ENCODE measurements at places on chromosomes 6 and 20.

DNA sequence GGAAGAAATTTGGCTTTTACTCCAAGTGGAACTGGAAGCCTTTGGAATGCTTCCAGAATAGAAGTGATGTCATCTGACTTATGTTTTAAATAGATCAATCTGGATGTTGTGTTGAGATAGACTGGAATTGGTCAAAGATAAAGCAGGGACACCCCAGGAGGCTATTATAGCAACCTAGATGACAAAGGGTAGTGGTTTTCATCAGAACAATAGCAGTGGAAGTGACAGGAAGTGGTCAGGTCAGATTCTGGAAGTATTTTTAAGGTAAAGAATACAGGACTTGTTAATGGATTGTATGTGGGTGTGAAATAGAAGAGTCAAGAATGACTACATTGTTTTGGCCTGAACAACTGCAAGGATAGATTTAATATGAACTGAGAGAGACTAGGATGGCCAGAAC, 191.4 kb downstream of the ADGRB3 start:
- DNase-seq = no peak

GRCh38 chr20:58651559-58651945, 469 bp downstream of the STX16 start:
- no peak for DNase-seq

DNA sequence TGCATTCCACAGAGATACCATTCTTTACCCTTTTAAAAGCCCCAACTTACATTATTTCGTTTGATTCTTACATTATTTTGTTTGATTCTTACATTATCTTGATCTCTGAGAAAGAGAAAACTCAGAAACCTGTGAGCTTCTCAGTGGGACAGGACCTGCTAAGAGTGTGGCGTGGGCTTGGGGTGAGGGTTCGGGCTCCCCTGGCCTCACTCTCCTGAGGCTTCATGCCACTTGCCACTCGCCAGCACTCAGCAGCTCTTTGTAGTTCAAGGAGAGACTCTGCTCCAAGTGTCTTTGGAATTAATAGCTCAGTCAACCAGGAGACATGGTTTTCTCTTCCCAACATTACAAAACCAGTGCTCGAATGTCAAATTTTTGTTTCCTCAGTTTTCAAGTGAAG, 132.4 kb upstream of the RGS17 start:
- DNase-seq = no peak

DNA sequence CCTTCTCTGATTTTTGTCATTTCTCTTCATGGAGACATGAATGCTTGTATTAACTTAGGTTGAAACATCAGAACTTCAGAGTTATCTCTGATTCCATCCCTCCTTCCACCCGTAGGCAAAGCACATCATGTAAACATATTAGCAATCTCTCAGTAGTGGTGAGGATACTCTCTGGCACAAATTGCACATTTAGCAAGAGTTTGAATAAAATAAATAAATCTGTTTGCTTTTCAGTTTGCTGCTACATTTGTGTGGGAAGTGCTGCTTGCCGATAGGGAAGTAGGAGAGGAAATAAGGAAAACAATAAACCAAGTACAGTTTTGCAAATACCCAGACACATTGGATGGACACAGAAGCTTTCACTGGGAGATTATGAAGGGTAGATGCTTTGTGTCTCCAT, 359.0 kb downstream of the BCKDHB start:
- no peak for DNase-seq

DNA sequence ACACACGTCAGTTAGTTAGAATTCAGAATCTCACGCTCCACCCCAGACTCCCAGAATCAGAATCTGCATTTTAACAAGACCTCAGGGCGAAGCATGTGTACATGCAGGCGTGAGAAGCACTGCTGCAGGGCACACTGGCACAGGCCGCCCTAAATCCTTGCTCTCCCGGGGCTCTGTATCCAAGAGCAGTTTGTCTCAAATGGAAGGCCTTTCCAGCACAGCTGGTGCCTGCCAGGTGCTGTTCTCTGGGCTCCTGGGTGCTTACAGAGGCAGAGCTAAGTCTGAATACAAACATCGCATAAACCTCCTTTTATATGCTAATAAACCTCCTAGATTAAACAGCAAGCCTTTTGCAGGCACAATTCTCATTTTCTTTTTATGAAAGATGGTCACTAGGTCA, 119.1 kb upstream of the CD93 start:
- DNase-seq = no peak

DNA sequence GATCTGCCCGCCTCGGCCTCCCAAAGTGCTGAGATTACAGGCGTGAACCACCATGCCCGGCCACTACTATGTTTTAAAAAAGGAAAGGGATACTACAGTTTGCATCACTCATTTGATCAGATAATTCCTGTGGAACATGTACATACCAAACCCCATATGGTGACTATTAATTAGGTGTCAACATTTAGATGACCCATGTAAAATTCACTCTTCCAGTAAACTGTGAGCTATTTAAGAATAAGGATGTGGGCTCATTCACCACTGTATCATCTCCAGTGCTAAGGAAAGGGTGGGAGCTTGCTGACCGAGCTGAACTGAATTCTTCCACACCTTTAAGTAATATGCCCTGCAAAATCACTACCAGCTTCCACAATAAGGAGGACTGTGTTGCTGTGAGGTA, 127.5 kb downstream of the BTBD9 start:
- no peak for DNase-seq

- DNase-seq = no peak
Measured at GRCh38 chr6:70622461-70622860, 45.2 kb upstream of the SMAP1 start.

- DNase-seq = no peak
Measured at GRCh38 chr20:24473435-24474223, 4.2 kb downstream of the SYNDIG1 start.

DNA sequence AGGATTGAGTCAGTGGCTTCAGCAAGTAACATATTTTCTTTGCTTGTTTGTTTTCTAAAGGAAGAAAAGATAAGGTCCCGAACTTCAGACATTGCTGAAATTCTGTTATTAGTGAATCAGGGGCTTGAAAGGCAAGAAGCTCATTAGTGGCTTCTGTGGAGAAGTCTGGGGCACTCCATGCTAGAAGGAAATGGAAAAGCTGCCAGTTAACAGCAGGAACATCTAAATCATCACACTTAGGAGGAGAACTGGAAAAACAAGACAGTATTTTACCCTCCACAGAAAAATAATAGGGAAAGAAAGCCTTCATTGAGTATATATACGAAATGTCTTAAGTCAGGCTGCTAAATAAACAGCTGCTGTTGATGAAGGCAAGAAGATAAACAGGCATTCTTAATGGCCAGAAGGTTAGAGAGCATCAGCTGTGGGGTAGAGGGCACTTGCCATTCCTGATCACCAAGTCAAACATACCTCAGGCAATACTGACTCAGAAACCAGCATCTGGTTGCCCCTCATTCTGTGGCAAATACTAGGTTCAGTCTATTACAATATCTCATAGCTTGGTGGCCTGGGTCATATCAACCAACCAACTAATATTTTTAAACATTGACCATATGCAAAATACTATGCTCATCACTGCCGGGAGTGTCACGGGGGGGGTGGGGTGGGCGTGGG, 143.2 kb upstream of the TENT5A start:
- no peak for DNase-seq

DNA sequence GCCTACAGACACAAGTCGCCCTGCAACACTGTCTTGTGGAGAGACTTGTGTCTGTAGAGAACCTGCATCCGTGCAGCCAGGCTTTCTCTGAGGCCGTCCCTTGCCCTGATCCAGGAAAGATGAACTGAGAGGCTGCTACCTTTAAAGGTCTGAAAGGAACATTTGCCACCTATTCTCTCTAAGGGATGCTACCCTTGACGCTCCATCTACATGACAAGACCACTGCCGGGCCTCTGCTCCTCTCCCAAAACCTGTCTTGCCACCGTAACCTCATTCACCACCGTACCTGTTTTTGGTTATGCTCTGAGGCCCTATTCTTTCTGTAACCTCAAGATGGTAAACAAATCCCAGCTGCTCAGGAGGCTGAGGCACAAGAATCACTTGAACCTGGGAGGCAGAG, 73.9 kb downstream of the FOXF2 start:
- no peak for DNase-seq

- no peak for DNase-seq
Measured at GRCh38 chr6:42787063-42787472, 5.2 kb downstream of the BICRAL start.

DNA sequence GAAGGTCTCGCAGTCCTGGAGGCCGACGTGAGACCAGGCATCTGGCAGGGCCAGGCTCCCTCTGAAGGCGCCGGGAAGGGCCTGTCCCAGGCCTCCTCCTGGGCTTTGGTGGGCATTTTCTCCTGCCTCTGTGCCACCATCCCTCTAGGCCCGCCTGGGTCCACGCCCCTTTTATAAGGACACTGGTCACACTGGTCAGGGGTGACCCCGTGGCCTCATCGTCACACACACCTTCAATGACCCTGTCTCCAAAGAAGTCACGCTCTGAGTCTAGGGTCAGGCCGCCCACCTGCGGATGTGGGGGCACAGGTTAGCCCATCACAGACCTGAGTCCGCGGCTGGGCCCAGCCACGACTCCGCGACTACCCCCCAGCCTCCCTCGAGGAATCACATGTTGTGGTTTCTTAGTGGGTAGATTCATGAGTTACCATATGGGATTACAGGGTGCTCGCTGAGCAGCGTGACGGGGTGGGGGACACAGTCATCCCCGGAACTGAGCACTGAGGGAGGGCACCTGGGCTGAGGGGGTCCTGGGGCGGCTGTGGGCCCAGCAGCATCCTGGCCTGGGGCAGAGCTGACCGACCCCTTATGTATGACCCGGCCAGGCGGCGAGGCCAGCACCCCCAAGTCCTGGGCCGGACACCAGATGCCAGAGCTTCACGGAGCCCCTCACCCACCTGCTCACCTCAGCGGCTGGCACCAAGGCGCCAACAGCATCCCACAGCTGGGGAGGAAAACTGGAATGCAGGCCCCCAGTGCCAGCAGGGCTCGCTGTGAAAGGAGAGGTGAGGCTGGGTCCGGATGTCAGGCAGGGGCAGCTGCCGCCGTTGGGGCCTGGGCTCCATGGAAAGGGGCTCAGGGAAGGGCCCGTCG, 115.9 kb downstream of the DLL1 start:
- DNase-seq = no peak

DNA sequence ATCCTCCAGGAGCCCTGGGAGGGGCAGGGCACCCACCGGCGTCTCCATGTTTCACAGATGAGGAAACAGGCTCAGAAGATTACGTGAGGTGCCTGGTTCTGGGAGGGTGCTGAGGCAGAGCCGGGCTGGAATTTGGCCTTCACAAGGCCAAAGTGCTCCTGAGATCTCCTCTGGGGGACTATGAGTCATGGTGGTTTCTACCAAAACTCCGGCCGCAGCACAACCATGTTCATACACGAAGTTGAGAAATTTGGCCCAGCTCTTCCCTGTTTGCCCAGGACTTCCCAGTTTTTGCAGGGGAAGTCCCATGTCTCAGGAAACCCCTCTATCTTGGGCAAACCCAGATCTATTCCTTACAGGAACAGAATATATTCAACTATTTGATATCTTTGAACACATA, 172.9 kb upstream of the CDYL start:
- no peak for DNase-seq

GRCh38 chr20:16821211-16822089, 73.3 kb downstream of the OTOR start:
- DNase-seq = no peak

GRCh38 chr6:52409499-52409898, 10.6 kb upstream of the EFHC1 start:
- DNase-seq = no peak

DNA sequence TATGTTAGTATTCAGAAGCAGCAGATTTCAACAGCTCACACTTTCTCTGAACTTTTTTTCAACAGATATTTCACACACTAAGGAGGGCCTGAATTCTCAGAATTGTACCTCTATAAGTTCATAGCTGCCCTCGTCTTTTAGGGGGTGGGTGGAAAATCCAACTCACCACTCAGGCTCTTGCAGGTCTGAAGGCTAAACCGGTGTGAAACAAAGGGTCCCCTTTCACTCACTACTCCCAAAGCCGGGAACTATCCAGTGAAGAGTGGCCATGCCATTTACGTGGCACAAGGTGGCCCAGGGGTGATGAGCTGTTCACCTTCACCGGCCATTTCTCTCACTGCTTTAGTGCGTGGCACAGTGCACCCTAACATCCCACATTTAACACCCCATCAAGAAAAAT, 24.2 kb downstream of the TBC1D7 start:
- DNase-seq = no peak

GRCh38 chr6:14440215-14440910, 322.8 kb downstream of the CD83 start:
- DNase-seq = no peak

GRCh38 chr6:18931086-18931485, 543.9 kb downstream of the RNF144B start:
- no peak for DNase-seq

GRCh38 chr6:169999367-169999766, 247.9 kb downstream of the ERMARD start:
- no peak for DNase-seq

DNA sequence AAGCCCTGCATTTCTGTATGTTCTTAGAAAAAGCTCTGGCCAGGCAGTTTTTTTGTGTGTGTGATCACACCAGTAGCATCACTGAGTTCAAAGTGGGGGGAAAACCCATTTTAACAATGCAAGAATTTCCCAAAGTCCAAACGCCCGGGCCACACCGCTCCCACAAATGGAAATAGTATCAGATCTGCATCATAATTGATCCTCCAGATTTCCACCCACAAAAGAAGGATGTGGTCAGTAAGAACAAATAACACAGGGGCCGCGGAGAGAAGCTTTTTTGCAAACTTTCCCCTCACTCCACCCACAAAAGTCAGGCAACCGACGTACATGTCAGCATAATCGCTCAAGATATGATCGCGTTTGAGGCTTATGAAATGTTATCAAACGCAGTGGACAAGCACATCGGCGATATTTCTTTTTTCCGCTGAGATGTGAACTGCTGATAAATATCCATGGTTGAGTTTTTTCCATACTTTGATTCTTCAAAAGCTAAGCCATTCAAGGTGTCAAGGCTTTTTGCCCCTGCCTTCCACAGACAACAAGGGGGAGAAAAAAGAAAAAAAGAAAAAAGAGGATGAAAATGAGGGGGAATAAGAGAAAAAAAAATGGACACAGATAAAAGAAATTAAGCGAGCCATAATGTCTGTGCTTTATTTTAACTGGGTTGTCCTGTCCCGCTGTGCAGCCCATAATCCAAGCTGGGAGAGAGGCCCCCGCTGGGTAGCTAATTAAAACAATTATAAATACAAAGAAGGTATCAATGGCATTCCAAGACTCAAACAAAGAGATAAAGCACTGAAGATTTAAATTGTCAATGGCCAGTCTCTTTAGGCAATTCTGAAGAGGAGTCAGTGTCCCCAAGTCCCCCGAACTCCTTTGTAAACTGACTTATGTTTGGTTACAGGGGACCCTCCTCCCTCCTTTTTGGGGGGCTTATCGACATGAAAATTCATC, 143.5 kb downstream of the ZFP64 start:
- DNase-seq = no peak

GRCh38 chr20:34570859-34571306, 12.4 kb downstream of the MAP1LC3A start:
- no peak for DNase-seq

GRCh38 chr6:2129182-2129621, 116.2 kb downstream of the GMDS start:
- no peak for DNase-seq

GRCh38 chr6:34005901-34006531, 139.9 kb downstream of the GRM4 start:
- DNase-seq = no peak

- no peak for DNase-seq
Measured at GRCh38 chr6:110181131-110182030, 1.2 kb downstream of the CDC40 start.
